ENCODE measurements at places on chromosomes 12 and 14.

DNA sequence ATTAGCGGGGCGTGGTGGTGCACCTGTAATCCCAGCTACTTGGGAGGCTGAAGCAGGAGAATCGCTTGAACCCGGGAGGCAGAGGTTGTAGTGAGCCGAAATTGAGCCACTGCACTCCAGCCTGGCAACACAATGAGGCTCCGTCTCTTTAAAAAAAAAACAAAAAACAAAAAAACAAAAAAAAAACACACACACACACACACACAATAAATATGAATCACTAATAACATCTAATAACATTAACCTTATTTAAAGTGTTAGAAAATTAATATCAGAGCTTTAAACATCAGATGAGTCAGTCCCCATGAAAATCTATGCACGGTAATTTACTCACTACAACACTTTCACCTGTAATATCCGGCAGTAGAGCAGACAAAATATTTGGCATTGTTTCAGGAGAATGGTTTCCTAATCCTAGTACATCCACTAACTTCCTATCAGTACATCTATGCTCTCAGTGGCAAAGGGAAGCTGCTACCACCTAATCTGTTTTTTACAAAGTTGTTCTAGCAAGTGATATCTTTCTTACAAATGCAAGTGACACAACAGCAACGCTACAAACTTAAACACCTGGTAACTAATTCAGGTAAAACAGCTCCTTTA lies 36.2 kb downstream of the MED13L start:
- no peak for DNase-seq

GRCh38 chr12:3694673-3695072 lies 58.2 kb downstream of the CRACR2A start:
- no peak for DNase-seq

DNA sequence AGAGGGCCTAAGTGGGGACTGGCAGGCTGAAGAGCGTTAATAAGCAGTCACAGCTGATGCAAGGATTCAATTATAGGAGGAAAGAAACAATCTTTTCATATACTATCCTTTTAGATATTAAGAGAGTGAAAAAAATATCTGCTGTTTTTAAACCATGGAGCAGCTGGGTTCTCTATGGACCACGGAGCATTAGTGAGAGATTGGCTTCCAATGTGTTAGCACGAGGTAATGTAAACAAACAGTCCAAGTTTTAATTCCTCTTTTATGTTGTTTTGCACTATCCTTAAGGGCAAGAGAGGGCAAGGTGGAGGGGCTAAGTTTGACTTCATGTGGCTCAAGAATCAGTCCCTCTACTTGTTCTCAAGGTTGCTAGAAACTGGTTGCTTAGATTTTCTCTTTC lies 30.9 kb downstream of the CDKN1B start:
- DNase-seq: no peak

DNA sequence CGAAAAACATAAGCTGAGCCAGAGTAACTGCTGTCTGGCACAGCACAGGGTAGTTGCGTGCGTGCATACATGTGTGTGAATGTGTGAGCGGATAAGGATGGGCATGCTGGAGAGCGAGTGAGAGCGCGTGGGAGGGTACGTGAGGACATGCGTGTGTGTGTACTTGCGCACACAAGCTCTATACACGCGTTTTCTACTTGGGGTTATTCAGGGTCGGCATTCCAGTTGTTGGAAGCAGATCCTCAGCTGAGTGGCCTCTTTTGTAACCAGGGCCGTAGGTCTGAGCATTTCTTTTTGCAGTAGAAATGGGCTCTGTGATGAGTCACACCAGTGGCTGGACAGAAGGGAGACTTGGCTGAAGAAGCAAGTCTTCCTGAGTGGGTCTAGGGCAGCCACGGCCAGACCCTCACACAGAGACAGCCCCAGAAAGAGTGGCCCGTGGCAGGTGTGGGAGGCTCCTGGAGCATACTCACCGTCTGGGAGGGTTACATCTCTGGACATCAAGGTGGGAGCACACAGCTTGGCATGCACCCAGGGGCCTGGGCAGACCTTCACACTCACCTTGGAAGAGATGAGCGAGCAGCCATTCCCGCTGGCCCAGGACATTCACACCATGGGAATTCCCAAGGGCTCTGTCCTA lies 78.0 kb downstream of the LRRC74A start:
- no peak for DNase-seq

DNA sequence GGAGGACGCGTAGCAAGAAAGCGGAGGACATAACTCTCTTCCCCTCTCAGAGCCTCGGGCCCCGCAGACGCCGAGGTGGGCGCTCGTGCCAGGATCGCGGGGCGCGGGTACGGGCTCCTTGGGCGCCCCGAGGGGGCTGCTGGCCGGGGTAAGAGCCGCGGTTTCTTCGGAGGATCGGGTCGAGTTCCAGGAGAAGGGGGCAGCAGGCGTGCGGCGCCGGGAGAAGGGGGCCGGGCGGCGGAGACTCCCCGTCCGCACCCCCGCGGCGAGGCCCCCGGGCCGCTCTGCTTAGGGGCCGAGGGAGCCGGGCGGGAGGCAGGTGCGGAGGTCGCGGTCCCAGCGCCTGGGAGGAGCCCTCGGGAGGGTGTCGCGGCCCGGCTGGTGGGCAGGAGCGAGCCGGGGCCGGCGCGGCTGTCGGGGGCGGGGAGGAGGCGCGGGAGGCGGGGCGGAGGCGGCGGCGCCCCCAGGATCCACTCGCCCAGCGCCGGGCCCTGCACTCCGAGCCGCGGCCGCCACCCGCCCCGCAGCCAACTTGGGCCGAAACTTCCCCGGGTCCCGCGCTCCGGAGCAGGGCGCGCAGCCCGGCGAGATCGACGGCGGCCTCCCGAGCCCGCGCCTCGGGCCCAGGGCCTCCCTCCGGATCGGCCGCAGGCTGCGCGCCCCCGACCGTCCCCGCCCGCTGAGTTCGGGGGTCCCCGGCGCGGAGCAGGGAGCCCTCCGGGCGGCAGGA lies 64.4 kb downstream of the FBXL14 start:
- peak; percentile 83 for DNase-seq

GRCh38 chr14:31122098-31122611 lies 85.4 kb downstream of the HECTD1 start:
- DNase-seq: no peak

DNA sequence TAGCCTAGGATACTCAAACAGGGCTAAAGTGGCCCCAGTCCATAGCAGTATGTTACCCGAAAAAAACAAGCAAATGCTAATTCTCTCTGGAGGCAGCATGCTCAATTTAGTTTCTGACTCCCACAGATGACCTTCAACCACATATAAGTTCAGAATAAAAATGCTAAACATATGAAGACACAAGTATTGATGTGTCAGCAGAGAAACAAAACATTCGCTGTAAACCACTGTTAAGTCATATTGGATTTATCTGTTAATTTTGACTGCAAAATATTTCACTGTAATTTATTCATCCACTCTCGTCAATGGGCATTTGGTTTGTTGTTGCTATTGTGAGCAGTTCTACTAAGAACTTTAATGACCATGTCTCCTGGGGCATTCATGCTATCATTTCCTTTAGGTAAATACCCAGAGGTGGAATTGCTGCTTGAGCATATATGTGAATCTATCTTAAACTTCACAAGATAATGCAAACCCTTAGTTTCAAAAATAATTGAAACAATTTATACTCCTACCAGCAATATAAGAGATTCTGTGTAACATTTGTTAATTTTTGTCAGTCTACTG lies 36.5 kb downstream of the WBP11 start:
- no peak for DNase-seq

DNA sequence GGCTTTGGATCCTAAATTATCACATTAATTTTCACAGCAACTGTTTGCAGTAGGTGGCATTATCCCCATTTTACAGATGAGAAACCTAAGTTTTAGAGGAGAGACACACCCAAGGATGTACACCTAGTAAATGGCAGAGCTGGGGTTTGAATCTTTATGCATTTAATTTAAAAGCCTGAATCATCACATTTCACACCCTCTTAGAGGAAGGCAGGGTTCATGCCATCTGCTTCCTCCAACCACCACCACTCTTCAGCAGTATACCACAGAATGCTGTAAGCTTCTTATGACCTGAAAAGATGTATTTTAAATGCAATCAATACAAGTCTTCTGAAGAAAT lies 90.3 kb downstream of the CRADD start:
- no peak for DNase-seq

DNA sequence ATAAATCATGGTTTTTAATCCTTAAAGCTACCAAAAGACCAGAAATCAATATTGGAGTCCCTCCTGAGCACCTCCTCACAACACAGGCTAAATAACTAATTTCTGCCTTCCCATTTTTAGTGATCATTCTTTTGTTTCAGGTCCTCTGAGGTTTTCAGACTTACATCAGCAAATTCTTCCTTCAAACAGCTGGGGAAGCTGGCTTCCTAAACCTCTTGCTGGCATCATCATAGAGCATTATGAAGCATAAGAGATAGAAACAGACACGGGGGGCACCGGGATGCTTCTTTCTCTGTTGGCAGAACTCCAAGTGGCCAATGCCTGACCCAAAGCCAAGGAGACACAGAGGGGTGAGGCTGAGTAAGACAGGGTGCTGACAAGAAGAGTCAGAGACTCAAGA lies 47.9 kb upstream of the DBX2 start:
- DNase-seq: no peak

- DNase-seq: no peak
Measured at GRCh38 chr12:10132850-10133370, 2.9 kb upstream of the CLEC7A start.

GRCh38 chr12:66999141-66999540 lies 270.0 kb upstream of the CAND1 start:
- DNase-seq: no peak

Data from GM20000 (cell line).